ENCODE measurements at places on chromosomes 2 and 18.

DNA sequence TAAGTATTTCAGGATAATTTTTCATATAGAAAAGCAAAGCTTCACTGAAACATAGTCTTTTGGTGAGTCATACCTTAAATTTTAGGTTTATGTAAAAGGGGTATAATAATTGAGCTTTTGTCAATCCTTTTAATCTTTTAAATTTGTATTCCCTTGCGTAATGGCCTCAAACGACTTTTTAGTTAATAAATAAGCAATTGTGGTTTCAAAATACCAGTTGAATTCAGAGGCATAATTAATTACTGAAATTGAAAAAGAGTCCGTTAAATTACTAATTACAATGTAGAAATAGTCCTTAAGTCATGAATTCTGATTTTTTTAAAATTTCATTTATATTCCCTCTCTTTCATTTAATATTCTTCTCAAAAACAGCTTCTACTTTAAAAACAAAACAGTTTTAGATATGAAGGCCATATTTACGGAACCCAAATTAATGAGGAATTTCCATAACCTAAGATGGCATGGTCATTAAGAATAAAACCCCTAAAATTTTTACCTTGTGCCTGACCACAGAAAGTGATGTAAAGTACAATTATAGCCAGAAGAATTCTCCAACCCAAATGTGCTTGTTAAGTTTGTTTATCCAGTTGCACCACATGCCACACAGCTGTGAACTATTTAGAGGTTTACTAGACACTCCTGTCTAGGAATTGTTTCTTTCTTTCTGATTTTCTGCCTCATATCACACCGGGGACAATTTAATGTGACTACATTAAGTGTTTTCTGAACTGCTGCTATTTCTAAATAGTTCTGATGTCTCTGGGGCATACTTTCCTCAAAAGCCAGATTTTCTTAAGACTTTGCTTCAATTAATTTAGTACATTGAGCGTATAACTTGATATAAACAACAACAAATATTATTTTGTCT lies 60.7 kb upstream of the ITGA4 start:
- no peak for DNase-seq

GRCh38 chr2:102736410-102737409 lies 25.1 kb upstream of the TMEM182 start:
- DNase-seq: peak; percentile 89

DNA sequence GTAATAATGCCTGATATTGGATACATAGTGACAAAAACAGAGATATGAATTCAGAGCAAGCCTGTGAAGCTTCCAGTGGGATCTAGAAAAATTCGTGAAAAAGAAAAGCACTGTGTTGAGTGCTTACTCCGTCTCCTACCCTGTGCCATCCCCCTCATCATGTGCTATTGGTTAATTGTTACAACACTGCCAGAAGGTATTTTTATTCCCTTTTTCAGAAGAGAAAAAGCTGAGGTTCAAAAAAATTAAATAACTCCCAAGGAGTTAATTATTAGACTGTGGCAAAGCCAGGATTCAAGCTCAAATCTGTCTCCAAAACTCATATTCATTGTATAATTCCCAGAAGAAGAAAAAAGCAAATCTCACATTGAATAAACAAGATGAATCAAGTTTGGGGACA lies 735.5 kb upstream of the ACVR2A start:
- no peak for DNase-seq

DNA sequence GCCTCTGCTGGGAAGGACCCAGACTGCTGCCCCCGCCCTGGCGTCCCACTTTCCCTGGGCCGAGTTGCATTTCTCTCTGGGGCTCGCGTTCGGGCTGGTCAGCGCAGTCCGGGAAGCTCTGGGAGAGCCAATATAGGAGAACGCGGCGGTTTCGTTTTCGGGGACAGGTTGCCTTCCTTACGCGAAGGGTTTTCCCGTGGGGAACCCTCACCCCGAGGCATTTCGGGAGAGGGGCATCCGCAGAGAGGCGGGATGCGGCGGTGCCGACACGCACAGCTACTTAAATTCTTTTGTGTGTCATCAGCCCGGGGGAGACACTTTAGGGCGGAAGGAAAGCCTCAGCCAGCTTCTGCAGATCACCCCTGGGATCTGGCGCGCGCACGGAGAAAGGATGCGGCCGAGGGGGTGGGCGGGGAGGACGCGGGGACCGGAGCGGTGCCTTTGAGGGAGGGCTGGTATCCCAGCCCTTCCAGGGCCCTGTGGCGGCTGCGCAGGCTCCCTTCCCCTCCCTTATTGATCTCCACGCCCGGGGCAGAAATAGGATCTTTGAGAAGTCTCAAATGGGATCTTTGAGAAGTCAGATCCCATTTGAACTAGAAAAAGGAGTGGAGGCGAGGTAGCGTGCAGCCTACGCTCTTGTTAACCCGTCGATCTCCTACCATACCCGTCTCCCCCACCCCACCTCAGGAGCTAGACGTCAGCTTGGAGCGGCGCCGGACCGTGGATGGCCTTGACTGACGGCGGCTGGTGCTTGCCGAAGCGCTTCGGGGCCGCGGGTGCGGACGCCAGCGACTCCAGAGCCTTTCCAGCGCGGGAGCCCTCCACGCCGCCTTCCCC lies 1.2 kb downstream of the GATA6 start:
- peak; percentile 35 for DNase-seq

DNA sequence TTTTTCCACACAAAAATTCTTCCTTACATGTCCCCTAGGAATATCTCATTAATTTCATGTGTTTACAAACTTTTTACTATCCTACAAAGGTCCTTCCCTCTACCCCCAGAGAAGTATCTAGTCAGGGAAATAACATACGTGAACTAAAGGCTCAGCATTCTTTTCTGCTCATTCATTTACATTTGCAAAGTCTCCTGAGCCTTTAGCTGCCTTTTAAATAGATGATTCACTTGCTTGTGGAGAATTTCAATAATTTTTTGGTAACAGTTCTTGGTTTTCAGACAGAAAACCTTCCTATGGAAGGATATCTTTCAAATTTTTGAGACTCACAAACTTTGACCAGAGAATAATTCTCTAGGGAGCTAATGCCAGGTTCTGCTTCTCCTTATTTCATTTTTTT lies 81.5 kb upstream of the RMDN2 start:
- DNase-seq: no peak

DNA sequence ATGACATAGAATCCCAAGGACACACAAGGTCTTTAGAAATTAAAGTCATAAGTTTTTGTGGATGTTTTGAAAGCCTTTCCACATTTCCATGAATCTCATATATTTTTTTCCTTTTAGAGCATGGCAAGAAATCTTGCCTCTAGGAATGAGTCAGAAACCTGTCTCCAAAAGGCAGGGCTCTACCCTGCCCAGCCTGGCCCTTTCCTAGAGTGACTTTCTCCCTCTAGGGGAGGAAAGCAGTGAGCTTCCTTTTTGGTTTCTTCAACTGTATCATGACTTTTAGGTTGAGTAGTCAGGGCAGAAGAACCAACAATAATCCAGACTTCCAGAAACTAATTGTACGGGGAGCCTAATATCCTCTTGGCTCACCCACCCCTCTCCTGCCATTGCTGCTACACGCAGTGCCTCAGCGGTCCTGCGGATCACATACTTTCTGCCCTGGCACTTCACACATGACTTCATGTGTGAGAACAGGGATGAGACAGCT lies 300.3 kb downstream of the AGPS start:
- no peak for DNase-seq

DNA sequence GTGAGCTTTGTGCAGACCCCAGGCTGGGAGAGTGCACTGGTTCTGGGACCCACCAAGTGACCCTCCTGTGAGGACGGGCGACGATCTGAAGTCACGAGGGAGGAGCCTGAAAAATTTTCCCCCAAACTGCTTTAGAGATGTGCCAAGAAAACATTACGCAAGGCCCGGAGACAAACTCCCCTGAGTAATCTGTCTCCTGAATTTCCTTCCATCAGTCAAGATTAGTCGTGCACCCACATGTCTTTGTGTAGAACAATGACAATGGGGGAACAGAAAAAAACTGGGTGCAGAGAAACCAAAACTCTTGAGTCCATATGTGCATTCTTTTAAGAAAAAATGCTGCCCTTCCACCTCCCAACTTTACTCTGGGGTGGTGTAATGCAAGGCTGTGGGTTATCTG lies 12.6 kb upstream of the NCK2 start:
- DNase-seq: no peak

DNA sequence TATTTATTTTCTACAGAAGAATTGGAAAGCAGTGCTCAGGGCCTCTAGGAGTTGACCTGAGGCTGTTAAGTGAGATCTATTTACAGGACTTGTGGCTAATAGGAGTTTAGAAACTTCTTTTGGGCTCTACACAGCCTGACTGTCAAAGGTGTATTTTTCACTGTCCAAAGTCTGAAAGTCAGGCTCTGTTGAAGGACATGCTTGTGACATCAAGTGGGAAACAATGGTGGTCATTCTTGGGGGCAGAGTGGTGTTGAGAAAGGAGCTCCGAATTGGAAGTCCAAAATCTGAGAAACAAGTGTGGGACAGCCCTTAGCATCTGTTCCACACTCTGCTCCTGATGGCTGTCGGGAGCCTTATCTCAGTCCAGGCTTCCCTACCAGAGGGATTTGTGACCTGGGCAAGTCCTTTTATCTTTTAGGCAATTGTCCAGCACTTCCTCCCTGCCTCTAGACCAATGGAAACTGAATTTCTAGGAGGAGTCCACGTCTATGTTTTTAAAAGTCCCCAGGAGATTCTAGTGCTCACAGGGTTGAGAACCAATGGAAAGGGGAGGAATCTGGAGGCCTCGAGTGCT lies 76.4 kb downstream of the LIPG start:
- no peak for DNase-seq

GRCh38 chr2:221312634-221313033 lies 259.5 kb downstream of the EPHA4 start:
- no peak for DNase-seq

DNA sequence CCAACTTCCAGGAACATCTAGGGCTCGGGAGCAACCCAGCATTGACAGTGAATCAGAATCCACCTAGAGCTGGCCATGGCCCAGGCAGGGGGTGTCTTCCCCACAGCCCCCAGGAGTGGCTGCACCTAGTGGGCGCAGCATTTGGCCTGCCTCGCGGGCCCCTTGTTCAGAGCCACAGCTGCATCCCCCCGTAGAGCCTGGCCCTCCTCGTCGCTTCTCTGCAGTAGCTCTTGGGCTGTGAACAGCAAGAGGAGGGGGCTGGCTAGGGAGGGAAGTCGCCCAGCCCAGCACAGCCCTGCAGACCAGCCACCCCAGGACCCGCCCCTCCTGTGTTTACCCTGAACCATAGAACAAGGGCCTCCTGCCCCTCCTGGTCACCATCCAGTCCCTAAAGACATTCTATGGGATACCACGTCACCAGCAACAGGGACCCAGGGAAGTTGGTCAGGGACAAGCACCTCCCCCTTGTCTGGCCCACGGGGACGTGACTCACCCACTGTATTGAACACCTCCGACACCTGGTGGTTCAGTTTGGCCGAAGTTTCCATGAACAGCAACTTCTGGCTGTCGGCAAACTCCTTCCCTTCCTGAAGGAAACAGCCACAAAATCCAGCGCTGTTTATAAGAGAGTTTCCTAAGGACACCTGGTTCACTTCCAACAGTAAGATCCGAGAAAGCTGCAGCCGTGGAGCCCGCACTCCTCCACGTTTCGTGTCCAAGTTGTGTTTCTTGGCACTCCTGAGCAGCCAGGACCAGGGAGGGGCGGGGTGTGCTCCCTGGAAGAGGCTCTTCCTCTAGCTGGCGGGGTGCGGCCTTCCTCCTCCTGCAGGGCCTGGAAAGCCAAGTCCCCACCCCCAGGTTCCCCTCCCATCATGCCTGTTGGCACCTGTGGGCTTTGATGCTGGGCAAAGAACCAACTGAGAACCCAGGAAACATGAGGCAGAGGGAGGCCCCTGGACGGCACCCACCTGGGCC lies 8.8 kb downstream of the PRLH start:
- DNase-seq: no peak

DNA sequence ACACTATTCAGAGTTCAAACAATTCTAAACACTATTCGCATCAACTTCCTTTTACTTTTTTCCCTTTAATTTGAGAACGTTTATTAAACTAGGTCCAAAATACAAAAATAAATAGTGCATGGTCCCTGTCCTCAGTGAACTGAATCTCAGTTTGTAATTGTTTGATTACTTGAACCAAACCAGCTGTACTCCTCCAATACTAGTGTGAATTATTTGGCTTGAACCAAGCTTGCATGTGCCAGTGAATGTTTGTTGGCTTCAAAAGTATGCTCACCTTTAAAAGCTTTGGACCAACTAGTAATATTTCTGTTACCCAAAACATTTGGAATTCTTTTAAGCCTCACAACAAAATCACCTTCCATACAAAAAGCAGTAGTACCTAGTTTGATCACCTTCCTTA lies 15.5 kb downstream of the CCNT2 start:
- no peak for DNase-seq

GRCh38 chr18:8667846-8668245 lies 37.5 kb upstream of the MTCL1 start:
- DNase-seq: no peak

DNA sequence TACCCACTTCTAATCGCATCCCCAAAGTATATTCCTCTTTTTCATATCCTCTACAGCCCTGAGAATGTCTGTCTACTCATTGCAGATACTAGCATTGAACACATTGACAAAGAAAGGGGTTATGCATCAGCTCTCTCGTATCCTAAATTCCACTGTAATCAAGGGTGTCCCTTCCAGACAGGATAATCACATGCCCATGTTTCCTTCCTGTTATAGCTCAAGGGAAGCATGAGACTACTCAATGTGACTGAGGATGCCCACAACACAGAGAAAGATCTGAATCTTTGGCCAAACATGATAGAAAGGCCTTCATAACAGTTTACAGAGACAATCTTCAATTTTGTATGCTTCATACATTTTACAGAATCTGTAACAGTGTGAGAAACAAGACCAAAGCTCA lies 69.2 kb downstream of the HIBCH start:
- DNase-seq: no peak

GRCh38 chr2:96514521-96514920 lies 9.4 kb upstream of the NEURL3 start:
- no peak for DNase-seq

DNA sequence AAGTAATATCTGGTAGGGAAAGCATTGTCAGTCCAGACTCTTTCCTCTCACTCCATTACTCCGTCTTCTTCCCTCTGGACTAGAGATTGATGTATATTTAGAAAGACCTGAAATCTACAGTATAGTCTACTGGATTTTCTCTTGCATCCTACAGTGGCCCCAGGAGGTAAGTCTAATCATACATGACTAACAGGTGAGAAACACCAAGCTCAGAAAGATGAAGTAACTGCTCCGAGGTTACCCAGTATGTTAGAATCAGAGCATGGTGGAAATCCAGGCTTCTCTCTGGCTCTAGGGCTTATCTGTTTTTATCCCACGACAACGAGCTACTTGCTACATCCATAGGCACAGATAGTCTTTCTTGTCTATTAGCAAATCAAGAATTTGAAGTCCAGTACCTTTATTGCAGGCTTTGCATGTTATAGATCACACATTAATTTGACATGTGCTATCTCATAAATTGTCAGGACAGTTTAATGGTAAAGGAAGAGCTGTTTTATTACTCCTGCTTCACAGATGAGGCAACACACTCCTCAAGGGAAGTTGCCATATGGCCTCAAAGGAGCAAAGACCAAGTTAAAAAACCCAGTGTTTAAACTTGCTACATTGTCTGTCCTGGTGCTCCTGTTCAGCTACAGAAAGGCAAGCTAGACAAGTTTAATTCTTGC lies 484.3 kb downstream of the THSD7B start:
- no peak for DNase-seq

GRCh38 chr2:132991471-132992045 lies 321.6 kb upstream of the LYPD1 start:
- DNase-seq: no peak

GRCh38 chr18:286515-287310 lies 18.9 kb upstream of the THOC1 start:
- DNase-seq: no peak

Measured in activated CD8-positive, alpha-beta T cell treated with anti-CD3 and anti-CD28 coated beads for 36 hours (primary cell).